ENCODE measurements at places on chromosomes 4 and X.

GRCh38 chrX:48945517-48946348, 11.7 kb downstream of the OTUD5 start:
- no peak for DNase-seq

GRCh38 chrX:134641346-134641745, 16.9 kb downstream of the PLAC1 start:
- no peak for DNase-seq

DNA sequence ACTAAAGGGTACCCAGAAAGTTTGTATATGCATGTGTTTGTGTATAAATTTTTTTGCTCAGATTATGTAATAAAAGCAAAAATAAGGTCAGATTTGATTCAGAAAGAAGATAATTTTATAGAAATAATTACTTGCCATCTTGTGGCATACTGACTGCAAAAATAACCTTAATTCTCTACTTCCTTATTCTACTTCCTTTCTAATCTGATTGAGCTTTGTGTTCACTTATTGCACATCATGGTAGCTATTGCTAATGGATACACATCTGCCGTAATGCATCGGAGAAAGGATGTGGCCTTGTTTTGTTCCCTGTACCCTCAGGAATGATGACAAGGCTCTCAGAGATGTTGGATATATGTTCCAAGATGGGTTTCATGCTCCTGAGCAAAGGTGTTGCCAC, 10.5 kb upstream of the GNPDA2 start:
- DNase-seq, result no peak

DNA sequence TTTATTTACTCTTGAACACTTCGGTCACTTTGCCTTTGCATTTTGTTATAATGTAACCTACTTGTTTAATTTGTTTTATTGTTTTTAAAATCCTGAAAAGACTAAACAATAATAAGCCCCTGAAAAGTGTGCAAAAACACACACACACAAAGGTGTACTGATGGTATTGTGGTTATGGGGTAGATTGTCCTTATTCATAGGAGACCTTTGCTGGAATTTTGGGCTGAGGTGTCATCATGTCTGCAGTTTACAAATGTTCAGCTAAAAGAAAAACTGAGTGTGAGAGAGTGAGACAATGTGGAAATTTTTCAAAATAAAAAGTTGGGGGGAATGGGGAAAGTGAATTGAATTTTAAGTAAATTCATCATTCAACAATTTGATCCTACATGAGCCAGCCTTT, 174.9 kb downstream of the QDPR start:
- DNase-seq, result no peak

DNA sequence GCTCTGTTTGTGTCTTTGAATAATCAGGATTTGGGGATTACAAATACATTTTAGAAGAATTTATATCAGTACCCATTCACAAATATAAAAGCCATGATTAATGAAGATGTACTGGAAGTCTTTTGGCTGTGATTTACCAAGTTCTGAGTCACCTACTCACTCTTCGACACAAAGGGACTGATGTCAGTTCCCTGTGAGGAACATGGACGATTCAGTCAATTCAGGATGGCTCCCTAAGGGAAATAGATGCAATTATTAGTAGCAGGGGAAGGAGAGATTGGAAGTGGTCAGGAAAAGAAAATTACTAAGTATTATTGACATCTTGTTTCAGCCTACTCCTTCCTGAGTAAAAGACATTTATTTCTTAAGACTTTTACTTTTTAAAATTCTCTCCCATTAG, 550.7 kb upstream of the SLIT2 start:
- no peak for DNase-seq

DNA sequence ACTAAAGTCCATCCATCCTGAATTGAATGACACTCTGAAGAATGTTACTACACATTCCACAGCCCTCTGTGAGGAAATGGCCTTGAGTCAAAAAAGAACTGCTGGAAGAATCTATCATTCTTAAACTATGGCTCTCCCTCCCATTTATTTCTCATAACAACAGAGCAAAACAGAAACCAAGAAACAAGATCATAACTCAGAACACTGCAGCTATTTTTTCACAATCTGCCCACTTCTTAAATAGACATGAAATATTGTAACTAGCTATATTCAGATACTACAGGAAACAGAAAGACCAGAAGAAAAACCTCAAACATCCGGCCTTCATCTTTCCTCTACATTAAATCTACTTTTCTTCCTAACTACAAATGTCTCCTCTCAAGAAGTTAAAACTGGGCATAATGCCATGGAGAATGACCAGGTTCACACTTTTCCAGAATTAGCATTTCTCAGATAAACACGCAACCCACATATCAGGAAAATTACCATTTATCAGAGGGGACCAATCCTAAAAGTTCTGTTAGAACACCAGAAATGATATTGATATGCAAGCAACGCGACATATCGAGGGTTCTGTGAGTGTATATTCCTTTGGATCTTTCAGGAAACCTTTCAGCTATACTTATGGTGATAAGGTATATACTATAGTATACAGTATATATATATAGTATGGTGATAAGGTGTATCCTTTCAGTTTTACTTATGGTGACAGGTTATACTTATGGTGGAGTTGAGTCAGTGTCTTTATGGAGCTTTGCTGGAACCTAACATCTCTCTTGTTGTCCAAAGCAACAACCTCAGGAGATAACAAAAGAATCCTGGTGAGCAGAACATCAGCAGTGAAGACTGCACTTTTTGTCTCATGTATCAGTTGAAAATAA, 60.4 kb upstream of the IRF2 start:
- no peak for DNase-seq

DNA sequence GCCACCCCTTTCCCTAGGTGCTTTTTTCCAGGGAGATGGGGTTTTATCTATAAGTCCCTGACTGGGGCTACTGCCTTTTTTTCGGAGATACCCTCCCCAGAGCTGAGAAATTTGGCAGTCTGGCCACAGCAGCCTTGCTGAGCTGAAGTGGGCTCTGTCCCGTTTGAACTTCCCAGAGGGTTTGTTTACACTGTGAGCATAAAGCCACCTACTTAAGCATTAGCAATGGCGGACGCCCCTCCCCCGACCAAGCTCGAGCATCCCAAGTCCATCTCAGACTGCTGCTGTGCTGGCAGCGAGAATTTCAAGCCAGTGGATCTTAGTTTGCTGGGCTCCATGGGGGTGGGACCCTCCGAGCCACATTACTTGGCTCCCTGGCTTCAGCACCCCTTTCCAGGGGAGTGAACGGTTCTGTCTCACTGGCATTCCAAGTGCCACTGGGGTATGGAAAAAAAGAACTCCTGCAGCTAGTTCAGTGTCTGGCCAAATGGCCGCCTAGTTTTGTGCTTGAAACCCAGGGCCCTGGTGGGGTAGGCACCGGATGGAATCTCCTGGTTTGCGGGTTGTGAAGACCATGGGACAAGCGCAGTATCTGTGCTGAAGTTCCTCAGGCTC, 456.4 kb upstream of the HTR2C start:
- no peak for DNase-seq

GRCh38 chrX:136827026-136827425, 46.3 kb upstream of the ARHGEF6 start:
- DNase-seq, result no peak

GRCh38 chrX:42996861-42997260, 218.9 kb upstream of the PPP1R2C start:
- no peak for DNase-seq

DNA sequence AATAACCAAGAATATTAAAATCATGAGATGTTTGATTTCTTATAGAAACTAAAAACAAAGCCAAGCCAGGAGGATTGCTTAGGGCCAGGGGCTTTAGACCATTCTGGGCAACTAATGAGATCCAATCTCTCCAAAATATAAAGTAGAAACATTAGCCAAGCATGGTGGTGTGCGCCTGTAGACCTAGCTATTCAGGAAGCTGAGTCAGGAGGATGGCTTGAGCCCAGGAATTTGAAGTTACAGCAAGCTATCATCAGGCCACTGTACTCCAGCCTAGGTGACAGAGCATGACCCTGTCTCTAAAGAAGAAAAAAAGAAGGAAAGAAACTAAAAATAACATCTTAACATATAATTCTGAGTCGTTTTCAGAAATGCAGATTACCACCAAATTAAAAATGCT, 96.7 kb downstream of the NAF1 start:
- DNase-seq, result no peak

DNA sequence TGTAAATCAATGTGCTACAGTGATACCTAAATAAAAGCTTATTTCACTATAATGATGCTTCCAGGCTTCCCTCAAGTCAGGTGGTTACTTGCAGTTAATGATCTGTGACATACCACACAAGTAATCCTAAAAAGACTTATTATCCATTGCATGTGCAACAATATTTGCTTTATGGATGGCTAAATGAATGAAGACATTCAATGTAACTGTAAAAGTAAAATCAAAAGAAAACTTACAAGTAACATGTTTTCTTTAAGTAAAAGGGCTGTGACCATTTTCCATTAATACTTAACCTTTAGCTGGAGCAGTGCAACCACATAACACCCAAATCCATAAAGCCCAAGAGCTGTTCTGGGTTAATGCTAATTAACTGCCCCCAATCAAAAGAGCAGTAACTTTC, 42.6 kb downstream of the RAB28 start:
- no peak for DNase-seq

DNA sequence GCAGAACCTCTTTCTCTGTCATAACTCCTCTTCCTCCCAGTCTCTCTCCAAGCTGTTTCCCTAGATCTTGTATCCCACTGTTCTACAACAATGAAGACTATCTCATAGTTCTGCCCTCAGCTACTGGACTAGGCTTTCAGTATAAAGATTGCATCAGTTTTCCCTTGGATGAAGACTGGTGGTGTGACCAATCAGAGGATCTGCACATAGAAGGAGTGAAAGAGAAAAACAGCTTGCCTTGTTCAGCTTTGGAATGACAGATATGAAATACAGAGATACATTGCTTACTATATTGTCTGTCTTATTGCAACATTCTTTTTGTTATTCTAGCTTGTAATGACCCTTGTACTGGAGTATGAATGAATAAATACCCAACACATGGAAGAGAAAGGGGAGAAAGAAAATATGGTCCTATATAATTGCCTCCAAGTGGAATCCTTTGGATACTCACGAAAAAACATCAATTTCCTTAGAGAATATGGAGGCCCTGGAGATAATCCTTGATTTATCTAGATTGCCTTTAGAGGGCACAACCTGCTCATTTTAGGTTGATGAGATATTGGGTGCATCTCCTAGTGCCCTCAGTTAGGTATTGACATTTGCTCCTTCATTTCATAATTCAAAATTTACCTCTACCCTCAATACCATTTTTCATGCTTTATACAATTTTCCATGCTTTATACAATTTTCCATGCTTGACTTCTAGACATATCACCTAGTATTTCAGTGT, 395.8 kb downstream of the NAF1 start:
- DNase-seq, result no peak

GRCh38 chrX:49041744-49042580, 1.2 kb downstream of the TFE3 start:
- no peak for DNase-seq

GRCh38 chr4:153439831-153440230, 26.3 kb upstream of the TMEM131L start:
- DNase-seq, result no peak

GRCh38 chr4:151527699-151528098, 118.7 kb downstream of the FHIP1A start:
- no peak for DNase-seq

GRCh38 chr4:140637836-140638235, 69.1 kb upstream of the UCP1 start:
- no peak for DNase-seq

- DNase-seq, result no peak
Observed at GRCh38 chrX:2517055-2517454, 16.3 kb upstream of the DHRSX start.

- DNase-seq, result no peak
Observed at GRCh38 chr4:112523008-112523721, 7.2 kb upstream of the NEUROG2 start.

- DNase-seq, result no peak
Observed at GRCh38 chrX:25022499-25023325, 6.9 kb upstream of the ARX start.

DNA sequence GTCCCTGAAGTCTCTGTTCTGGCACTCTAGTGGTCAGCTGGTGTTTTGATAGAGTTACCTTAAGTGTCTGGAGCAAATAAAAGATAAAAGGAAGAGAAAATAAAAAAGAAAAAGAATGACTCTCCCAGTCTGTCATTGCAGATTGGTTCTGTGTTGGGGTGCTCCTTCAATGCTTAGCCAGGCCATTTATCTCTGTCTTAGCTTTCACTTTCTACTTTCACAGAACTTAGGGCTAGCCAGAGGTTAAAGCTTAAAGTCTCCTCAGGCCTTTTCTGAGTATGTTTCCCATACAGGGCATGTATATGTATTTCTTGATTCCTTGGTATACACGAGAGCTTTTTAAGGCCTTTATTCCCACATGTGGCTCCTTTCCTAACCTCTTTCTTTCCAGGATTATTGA, 83.1 kb upstream of the TEX13D start:
- DNase-seq, result no peak

DNA sequence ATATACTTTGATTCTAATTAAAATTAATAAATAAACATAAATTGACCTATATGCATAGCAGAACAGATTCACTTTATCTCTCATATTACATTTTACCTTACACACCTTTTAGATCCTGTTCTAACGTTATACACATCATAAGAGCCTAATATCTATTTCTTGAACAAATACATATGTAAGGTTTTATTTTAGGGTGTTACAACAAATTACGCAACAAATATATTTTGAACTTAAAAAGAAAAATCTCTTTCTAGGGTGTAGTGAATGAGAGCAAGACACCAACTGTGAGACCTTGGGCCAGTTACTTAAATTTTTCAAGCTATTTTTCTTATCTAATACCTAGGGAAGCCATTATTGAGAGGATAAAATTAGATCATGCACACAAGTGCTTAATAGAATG, 191.2 kb downstream of the CFAP299 start:
- no peak for DNase-seq

DNA sequence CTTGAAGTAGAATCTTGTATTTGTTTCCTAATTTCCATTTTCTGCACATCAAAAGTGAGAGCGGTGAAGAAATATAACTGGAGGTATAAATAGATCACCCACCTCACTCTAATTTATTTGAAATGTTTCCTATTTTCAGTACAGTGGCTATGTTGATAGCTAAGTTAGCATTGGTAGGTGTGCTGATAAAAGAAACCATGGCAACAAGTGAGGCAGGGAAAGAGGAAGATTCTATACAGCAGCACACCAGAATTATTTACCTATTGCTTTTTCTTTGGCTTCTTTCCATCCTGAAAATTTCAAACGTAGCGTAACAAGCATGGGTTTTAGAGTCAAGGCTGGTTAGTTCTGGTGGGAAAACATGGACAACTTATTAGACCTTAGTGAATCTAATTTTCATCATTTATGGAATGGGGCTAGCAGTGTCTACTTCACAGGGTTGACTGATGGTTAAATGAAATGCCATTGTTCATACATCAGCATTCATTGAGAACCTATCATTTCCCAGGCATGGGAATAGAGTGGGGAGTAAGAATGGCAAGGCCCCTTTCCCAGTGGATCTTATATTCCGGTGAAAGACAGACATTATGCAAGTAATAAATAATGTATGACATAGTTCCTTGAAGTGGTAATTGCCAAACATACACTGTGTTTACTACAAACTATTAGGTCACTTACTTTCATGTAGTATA, 30.6 kb upstream of the CTSO start:
- no peak for DNase-seq

GRCh38 chr4:25172961-25173915, 13.0 kb upstream of the SEPSECS start:
- DNase-seq, result no peak

- DNase-seq, result no peak
Observed at GRCh38 chr4:177968817-177969442, 526.7 kb upstream of the AGA start.

Measured in C1 segment of cervical spinal cord (tissue), 14 donors.